ENCODE measurements at places on chromosomes 4 and X. TPM values are rescaled to one million over a fixed set of nuclear protein-coding genes. Genes with fewer than 3 reads are reported as not detected.

The KLKB1 gene
- not detected for total RNA-seq

The INTS6L gene
- 0.31 TPM for total RNA-seq

The FAM47E gene
- total RNA-seq: 0.32 TPM

The SRPX gene
- total RNA-seq: 7.3 TPM

The PPA2 gene
- total RNA-seq: 77.7 TPM

The FAT1 gene
- total RNA-seq: 153 TPM

The NPNT gene
- 0.29 TPM for total RNA-seq

The MSX1 gene
- total RNA-seq: 4.8 TPM

The SORCS2 gene
- 4.6 TPM for total RNA-seq

The IL21 gene
- not detected for total RNA-seq

The ATP1B4 gene
- total RNA-seq: not detected

The HGFAC gene
- 0.07 TPM for total RNA-seq

The GAGE1 gene
- total RNA-seq: not detected

The L1CAM gene
- 20.3 TPM for total RNA-seq

The MTM1 gene
- 7.0 TPM for total RNA-seq

The HMGN5 gene
- total RNA-seq: 2.8 TPM

The EGF gene
- total RNA-seq: 0.33 TPM

The FGF5 gene
- 0.25 TPM for total RNA-seq

The DMP1 gene
- total RNA-seq: not detected

The S100P gene
- 67.3 TPM for total RNA-seq

The CXCL11 gene
- 0.19 TPM for total RNA-seq

The CXorf66 gene
- not detected for total RNA-seq

The GLRA3 gene
- total RNA-seq: not detected

The FMR1NB gene
- total RNA-seq: not detected
